Hippocampal formation (tissue), 2 donors: ENCODE measurements at places on chromosomes 2 and 18.

- no peak for DNase-seq
Observed at GRCh38 chr2:197107291-197108269, 181.1 kb upstream of the PGAP1 start.

- DNase-seq = no peak
Observed at GRCh38 chr2:37005118-37005868, 39.0 kb upstream of the STRN start.

GRCh38 chr2:172671501-172671900 lies 64.1 kb upstream of the RAPGEF4 start:
- no peak for DNase-seq

- DNase-seq = peak; percentile 43
Observed at GRCh38 chr18:5879479-5879882, 15.8 kb downstream of the TMEM200C start.

DNA sequence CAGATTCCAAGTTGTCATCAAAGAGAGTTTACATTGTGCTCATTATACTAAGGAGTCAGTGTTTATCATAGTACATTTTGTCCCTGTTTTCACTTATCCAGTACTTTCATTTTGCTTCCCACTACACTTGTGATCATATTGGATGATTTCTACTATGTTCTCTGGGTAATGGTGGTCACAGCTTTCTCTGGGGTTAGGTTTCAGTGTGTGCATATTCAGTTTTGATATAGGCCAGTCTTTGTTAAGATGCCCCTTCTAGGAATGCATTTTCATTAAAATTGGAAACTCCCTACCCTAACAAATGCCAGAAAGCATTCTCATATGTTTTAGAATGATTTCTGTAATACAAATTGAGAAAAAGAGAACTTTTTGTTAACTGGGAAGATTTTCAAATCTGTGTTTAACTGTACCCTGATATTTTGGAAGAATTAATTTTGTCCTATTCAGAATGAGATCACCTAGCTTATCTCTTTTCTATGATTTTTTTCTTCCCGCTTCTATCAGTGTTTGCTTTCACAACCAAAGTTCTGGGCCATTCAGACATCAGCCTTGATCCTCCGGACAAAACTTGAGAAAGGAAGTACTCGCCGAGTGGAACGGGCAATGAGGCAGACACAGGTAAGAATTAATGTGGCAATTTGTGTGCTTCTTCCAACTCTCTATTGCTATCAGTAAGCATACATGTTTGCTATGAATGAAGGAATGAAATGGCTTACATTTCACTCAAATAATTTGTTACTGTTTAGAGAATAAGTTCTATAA lies 74.6 kb downstream of the TTC27 start:
- no peak for DNase-seq

DNA sequence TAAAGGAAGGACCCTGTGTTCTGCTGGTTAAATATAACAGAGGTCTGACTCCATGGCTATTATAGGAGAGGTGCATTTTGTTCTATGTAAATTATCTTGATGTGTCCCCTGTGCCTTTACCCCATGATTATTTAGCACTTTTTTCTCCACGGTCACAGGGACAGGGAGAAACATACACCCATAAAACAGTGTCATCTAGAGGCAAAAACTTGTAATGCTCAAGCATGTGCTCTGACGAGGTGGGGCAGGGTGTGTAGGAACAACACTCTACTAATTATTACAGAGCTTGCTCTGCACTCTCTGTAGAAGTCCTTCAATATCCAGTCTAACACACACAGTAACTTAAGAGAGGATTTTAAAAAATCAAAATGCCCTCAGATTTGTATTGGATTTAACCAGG lies 187.9 kb downstream of the NEDD4L start:
- DNase-seq = no peak

GRCh38 chr2:168127371-168127770 lies 120.0 kb downstream of the STK39 start:
- DNase-seq = no peak

DNA sequence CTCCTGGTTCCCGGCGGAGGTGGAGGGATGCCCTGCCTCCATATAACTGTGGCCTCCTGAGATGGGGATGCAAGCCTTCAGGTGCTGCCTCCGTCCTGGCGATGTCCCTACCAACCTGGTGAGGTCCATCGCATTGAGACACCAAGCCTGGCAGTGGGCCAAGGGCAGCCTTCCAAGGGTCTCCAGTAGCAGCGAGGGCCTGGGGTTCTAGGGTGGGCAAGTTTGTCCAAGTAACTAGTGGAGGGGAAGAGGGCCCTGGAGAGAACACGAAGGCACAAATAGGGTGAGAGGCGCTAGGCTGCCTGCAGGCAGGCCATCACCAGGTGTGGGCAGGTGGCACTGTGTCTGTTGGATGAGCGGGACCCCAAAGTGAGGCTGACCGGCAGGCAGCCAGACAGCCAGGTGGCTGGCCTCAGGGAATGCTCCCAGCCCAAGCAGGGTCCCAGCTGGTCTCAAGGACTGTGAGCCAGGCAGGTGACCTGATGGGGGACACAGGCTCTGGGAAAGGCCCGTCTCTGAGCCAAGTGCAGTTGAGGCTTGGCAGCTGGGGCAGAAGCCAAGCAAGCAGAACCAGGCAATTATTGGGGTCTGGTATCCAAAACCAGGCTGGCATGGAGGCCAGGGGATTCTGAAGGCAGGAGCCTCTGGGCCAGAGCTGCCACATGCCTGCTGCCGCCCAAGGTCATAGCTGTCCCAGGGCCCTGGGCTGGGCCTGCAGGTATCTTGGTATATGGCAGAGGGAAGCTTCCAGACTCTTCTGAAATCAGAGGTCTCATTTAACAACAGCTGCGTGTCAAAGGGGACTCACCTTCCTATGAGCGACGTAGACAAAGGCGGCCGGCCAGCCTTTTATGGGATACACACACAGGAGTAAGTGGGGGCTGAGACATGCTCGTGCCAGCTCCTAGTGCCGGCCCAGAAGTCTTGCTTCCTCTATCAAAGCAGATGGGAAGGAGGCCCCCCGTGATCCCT lies 23.4 kb downstream of the RAMP1 start:
- no peak for DNase-seq

GRCh38 chr2:55137024-55137958 lies 87.0 kb upstream of the RTN4 start:
- DNase-seq = peak; percentile 52

DNA sequence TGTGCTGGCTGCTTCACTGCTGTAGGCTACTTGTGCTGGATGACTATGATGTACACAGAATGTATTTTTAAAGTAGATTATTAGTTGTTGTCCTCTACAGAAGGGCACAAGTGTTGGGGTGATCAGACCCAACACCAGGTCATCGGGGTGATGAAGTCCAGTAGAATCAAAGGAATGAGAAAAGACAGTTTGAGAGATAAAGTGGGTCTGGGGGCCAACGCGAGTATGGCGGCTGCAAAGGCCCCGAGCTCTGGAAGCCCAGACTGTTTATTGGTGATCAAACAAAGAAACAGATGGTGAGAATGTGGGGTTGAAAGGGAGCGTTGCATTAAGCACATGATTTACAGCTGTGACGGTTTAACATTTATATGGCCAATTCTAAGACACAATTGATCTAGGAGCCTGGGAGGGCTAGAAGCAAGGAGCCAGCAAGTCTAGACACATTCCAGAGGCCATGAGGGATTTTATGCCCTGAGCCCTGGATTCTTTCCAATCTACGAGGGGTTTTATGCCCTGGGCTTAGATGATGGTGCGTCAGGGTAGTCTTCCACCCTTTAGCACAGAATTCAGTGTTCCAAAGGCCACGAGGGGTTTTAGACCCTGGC lies 153.5 kb downstream of the AGPS start:
- no peak for DNase-seq
